ENCODE measurements at places on chromosomes 1 and 21.

DNA sequence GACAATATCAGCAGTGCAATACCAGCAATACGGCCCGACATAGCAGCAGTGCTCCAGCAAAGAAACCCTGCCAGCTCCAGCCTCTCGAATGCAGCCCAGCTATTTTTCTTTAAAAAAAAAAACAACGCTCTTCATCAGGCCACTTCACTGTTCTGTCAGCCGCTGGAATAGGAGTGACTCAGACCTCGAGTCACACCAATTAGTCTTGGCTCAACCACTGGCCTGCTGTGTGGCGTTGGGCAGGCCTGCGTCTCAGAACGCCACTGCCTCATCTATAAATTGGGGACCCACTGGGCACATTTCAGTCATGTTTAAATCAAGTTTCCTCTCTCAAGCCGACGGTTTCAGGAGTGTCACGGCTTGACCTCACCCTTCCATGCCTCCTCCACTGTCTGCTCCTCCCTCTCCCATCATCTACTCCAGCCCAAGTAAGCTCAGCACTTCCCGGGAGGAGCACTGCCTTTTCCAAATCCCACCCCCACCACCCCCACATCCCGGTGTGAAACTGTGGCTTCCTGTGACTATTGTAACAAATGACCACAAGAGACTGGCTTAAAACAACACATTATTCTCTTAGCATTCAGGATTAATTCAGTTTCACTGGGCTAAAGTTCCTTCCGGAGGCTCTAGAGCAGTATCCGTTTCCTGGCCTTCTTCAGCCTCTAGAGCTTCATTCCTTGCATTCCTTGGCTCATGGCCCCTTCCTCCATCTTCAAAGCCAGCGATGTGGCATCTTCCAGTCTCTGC lies 71.9 kb upstream of the EFHD2 start:
- no peak for DNase-seq

DNA sequence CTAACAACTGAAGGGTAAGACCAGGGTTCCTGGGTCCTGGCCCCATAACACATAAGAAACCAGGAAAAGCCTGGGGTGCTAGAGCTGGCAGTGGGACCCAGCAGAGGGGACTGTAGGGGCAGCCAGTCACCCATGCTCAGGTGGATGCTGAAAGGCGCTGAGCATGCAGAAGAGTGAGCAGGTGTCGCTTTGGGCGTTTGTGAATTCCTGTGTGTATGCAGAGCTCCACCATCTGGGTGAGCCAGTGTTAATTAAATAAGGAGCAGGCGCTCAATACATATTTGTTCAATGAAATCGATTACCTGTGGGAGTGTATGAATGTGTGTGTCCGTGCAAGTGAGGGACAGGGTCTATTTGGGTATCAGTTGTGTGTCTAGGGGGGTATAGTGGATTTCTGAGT lies 499 bp downstream of the C1QA start:
- DNase-seq, result no peak

DNA sequence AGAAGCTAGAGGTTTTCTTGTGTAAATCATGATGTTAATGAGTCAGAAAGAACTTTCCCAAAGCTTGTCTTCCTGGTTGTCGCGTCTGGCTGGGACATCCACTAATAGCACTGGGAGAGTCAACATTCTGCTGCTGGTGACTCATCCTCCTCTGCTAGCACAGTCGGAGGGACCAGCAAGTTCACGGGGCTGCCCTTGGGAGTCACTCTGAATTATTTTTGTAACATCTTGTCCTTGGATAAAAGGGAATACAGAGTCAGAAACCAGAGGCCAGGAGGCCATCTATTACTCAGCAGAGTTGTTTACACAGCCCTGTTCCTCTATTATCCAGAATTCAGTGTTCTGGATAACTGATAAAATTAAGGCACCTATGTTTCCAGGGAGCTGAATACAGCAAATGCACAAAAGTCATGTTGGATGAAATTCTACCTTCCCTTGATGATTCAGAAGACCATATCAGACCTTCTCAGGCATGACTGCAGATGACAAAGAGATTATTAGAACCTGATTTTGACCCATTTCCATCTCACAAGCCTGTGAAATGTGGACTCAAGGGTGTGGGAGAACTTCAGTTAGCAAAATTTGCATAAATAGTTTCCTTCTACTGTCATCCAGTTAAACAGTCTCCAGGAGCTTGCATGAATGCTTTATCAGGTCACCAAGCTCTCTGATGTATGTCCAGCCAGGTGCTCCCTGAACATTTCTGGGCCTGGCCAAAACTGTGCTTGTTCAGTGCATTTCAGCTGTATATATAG lies 68.1 kb downstream of the JAK1 start:
- DNase-seq, result peak; percentile 37

GRCh38 chr1:209641832-209642172 lies 10.4 kb downstream of the LAMB3 start:
- no peak for DNase-seq

DNA sequence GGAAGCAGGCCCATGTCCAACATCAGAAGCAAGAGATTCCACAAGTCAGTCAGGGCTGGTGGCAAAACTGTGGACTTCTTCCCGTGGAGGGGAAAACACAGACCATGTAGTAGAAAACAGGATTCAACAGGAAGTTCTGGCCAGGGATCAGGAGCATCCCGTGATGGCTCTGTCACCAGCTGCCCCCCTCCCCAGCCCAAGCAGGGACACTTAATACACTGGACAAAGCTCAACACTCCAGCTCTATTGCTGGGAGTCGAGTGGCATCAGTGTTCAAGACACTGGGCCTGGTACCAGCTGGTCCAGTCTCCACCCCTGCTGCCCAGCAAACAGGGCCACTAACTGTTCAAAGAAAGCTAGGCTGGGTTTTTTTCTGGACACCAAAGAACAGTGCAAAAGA lies 3.7 kb downstream of the SLC45A3 start:
- DNase-seq, result no peak

DNA sequence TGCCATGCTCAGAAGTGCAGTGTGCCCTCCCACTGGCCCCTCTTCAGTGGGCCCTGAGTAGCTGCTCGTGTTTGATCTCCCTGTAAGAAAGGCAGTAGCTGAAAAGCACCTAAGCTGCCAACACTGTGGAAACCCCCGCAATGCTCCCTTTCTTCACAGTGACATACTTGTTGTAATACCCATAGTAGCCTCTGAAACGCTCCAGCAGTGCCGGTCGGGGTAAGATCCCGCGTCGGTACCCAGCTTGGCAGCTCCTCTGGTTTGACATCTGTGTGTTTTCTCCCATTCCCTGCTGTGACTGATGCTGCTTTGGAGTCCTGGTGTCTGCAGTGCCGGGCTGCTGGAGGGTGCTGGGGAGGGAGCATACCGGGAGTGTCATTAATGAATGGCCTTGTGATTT lies 3.6 kb downstream of the CHAF1B start:
- no peak for DNase-seq

GRCh38 chr1:178075333-178075732 lies 18.6 kb upstream of the RASAL2 start:
- no peak for DNase-seq

- DNase-seq, result no peak
These were observed 28.3 kb upstream of the TMEM51 start for GRCh38 chr1:15125101-15125745.

GRCh38 chr1:182175361-182175931 lies 113.9 kb upstream of the ZNF648 start:
- no peak for DNase-seq

DNA sequence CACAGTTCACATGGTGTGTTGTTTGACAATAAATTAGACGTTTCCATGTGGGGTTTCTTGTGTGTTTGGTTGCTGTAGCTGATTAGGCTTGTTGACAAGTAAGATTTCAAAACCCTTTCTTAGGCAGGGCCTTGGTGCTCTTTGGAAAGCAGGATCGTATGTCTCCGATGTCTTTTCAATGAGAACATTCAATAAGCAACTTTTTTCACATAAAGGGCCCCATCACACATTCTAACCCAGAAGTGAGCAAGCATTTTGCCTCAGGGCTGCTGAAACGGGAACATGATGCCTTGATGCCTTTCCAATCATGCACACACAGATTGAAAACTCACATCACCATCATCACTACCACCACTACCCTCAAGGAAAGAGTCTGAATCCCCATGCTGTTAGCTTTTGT lies 33.1 kb downstream of the LPAR3 start:
- no peak for DNase-seq

DNA sequence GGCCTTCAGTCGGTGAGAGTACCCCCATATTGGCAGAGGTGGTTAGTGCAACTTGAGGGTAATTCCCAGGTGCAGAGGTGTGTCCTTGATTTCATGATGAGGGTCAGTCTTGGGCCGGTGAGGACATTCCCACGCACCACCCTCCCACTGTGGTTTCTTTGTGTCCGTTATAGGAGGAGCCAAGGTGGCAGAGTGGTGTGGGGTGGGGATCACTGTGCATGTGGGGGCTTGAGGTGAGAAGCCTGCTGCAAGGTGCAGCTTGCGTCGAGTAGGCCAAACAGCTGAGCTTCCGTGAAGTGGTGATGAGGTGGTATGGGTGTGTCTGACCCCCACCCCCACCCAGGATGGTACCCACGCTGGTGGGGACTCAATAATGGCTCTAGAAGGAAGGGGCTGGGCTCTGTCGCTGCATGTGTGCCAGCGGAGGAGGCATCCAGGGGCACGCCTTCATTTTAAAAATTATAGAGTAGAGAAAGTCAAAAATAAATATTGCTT lies 6.2 kb downstream of the PTPRF start:
- no peak for DNase-seq

DNA sequence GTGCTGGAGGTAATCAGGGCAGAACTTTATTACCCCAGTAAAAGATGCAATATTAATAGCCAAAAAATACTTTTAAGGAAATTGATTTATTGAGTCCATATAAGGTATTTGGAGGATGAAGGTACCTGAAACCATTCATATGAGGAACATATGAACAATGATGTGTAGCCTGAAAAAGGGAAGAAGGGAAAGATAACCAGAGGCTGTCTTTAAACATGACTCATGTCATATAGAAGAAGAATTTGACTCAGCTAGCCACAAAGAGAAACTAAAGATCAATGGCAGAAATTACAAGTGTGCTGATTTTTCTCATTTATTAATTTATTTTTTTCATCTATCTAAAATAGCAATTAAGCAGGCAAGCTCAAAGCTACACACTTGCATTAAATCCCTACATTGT lies 136.2 kb upstream of the DUSP10 start:
- DNase-seq, result no peak

GRCh38 chr1:54989968-54990810 lies 8.5 kb upstream of the BSND start:
- DNase-seq, result no peak

GRCh38 chr21:25512095-25513081 lies 94.9 kb downstream of the MRPL39 start:
- DNase-seq, result no peak

DNA sequence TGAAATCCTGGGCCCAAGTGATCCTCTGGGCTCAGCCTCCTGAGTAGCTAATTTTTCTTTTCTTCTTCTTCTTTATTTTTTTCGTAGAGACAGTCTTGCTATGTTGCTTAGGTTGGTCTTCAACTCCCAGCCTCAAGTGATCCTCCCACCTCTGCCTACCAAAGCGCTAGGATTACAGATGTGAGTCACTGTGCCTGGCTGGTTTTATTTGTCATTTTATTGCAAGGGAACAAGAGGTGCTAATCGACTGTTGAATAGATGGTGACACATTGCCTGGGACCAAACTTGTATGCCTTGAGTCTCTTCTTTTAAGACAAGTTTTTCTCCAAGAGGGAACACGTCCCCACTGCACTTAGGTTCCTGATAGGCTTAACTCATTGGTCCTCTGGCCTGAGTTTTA lies 20.0 kb upstream of the KLHDC8A start:
- DNase-seq, result no peak

DNA sequence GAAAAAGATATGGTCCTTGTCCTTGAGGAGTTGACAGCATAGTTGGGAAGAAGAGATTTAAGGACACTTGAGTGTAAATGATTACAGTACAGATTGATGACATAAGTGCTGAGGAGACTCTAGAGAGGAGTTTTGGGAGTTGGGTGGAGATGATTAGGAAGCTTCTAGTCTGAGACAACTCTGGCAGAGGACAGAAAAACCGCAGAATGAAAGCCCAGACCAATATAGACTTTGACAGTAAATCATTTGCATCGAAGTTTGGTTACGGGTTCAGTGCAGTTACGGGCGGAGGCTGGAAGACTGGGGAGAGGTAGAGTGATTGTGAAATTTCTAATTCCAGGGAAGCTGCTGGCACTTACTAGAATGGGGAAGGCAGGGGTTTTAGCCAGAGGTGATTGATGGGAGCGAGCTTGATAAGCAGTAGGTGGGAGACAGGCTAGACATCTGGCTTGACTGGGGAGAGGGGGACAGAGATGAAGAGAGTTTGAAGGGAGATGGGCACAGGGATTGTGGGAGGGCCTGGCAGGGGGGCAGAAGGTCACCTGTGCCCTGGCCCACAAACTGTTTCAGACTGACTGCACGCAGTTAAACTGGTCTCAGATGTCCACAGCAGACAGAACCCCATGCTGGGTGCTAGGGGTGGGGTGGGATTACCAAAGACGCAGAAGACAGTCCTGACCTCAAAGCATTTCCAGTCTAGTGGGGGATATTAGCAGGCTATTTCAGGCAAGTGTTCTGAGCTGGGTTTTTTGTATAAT lies 20.1 kb downstream of the SH2D2A start:
- no peak for DNase-seq

- no peak for DNase-seq
These were observed 22.9 kb downstream of the OVAAL start for GRCh38 chr1:180581635-180582039.

- no peak for DNase-seq
These were observed 25.2 kb upstream of the RABGAP1L start for GRCh38 chr1:174134003-174134659.

DNA sequence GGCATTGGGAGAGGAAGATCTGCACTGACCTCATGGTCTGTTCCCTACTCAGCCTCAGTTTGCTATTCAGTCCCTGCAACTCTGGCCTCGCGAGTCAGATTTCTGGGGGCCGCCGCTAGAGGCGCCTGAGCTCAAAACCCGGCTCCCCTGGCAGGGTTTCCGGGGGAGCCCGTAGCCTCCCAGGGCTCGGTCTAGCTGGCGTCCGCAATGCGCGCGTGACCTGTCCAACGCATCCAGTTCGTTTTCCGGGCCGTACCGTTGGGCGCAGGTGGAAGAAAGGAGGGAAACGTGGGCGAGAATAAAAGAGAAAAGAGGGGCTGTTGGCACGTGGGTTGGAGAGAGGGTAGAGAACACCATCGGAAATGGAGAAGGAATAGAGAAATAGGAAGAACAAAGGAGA lies at the start of gene ADAM30:
Gene ADAM30, minus strand, starts transcription at position 213 of the 400 bp plus-strand sequence. Its CDS starts 179 bp downstream, at position 34.
- no peak for DNase-seq

DNA sequence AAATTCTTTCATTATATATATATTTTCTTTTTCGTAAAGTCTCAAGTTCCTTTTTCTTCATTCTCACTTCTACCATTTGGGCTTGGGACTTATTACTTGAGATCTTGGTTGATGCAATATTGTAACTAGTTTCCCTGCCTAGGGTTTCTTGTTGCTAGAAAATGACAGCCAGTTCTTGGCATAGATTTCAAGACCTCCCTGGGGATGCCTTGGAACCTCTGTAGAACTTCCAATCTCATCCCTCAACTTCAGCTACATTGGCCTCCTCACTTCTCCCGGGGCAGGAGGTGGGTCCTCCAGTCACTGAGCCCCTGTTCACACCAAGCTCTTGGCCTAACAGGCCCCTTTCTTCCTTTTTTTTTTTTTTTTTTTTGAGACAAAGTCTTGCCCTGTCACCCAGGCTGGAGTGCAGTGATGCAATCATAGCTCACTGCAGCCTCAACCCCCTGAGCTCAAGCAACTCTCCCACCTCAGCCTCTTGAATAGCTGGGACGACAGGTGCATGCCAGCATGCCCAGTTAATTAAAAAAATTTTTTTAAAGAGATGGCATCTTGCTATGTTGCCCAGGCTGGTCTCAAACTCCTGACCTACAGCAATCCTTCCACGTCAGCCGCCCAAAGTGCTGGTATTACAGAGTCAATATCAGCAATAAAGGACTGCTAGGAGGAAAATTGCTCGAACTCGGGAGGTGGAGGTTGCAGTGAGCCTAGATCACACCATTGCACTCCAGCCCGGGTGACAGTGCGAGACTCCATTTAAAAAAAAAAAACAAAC lies 33.1 kb downstream of the MAP3K7CL start:
- DNase-seq, result no peak
